ENCODE measurements at places on chromosomes 2 and 18. TPM values are rescaled to one million over a fixed set of nuclear protein-coding genes. Genes with fewer than 3 reads are reported as not detected.

LHCGR gene
- not detected for total RNA-seq

- no peak for DNase-seq
These were observed 8.1 kb upstream of the WIPF1 start for GRCh38 chr2:174605687-174606086.

DNA sequence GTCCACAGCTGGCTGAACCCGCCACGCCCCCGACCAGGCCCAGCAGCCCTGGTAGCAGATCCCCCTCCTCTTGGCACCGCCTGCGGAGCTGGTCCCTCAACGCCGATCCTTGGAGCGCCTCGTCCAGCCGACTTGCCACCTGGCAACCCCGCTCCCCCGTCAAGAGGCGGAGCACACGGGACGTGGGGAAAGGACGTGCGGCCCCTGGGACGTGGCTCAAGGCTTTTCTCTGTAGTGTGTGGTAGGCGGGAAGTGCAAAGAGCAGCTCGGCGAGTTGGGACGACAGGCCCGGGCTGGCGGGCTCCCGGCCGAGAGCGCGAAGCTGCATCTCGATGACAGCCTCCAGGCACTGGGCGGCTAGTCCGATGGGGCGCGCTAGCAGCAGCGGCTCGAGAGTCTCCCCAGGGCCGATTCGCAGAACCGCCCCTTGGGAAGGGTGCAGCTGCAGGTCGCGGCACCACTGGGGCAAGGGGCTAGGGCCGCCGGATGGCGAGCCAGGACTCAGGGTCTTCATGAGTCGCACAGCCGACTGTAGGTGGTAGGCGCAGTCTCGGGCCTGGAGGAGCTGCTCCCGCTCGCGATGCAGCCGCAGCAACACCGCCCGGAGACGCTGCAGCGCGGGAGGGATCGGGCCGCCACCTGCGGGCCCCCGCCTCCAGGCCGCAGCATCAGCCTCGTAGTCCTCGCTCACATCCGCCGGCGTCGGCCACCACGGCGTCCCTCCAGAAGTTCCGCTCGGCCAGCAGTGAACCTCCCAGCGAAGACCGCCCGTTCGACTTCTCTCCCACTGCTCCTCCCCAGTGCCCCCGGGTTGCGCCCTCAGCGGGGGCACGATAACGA lies 617 bp downstream of the CCDC142 start:
- peak; percentile 88 for DNase-seq

GRCh38 chr2:190088917-190089316 lies 26.4 kb upstream of the MSTN start:
- DNase-seq = no peak

Data from osteoblast (primary cell).